ENCODE measurements at places on chromosomes 6 and 20.

DNA sequence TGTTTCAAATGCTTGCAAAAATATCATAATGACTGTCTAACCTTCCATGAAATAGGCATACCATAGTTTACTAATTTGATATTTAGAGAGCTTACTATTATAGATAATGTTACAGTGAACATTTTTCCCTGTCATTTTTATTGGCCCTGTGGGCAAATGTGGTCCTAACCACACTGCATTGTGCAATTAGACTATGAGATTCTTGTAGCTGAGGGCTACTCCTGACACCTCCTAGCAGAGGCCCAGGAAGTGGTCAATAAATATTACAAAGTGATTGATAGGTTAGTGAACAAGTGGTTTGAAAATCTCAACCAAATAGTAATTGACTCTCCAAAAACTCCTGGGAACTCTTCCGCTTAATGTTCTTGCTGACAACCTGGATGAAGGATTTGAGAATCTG is 160.5 kb upstream of the KCNG1 start:
- no peak for DNase-seq

GRCh38 chr6:52074716-52075115 is 12.7 kb downstream of the PKHD1 start:
- no peak for DNase-seq

DNA sequence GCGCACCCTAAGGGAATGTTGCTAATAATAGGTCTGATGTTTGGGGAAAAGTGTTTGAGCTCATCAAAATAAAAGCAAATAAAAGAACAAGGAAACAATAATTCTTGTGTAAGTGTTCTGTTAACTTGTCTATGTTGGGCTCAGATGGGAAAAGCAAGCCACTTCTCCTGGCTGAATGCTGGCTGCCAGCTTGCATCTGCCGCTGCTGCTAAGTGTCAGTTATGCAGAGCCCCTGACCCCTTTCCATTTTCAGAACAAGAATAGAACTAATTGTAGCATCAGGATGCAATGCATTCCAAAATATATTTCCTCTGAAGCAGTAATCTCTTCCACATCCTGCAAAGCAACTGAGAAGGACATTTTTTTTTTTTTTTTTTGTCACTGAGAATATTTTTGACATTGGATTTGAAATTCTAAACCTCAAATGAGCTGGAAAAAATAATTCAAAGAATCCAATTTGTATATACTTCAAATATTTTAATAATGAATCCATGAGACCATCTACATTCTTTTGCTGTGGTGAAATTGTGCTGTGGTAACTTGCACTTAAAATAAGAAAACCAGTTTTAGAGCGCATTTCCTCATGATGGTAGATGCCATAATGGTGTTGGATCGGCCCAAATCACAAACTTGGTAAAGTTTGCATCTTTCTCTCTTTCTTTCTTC is 43.9 kb upstream of the DEK start:
- no peak for DNase-seq

DNA sequence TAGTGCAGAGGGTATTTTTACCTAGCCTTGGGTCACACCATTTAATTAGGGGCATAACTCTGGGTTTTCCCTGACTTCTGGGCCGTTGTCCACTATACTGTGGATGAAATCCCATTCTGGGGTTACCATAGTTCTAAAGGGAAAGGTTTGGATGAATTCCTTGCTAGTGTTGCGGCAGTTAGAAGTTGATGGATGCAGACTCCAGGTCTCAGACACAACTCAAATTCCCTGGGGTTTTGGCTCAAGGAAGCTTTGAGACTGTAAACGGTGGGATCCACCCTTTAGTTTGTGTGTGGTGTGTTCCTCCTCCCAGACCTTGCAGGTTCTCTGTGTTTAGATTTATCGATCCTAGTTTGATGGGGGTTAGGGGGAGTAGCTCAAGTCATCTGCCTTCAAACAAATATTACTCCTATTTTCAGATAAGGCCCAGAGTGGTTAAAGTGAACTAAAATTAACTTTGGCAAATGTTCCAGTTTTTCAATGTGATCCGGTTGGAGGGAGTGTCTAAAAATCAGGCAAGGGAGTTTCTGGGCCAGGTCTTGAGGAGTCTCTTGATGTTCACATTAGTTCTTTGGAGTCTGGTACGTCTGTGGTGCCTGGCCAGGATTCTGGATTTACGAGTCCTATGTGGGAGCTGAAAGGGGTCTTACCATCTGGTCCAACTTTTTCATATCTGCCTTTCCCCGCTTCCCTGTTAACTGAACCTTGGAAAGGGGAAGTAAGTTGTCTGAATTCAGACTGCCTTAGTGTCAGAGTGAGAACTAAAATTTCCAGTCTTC is 1.5 kb downstream of the RALY start:
- no peak for DNase-seq

DNA sequence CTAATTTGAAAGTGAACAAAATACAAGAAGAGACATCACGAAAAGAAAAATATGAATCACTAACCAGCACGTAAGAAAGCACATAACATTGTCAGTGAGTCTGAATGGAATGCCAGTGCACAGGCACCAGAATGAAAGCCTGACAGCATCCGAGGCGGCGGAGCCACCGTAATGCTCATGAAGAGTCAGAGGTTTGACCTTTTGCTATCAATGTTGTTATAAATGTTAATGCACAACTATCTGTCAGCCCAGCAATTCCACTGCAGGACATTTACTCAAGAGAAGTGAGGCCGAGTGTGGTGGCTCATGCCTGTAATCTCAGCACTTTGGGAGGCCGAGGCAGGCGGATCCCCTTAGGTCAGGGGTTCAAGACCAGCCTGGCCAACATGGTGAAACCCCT is 562.1 kb downstream of the PRKN start:
- DNase-seq, result no peak

- DNase-seq, result no peak
Measured at GRCh38 chr6:35230498-35230897, 16.7 kb downstream of the SCUBE3 start.

DNA sequence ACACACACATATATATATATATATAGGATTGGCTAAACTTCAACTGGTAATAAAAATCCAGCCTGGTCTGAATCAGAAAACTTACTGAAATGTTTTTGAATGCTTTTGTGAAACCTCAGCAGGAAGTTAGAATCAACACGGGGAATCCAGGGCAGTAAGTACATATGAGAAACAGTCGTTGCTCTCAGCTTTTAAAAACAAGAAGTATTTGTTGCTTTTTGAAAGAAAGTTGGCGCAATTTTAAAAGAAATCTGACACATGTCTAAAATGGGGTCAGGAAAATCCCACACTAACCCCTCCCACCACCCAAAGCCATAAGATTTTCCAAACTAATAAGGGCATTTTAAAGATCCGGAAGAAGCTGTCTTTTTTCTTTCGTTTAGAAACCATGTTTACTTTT is 11.5 kb upstream of the CCDC170 start:
- no peak for DNase-seq

DNA sequence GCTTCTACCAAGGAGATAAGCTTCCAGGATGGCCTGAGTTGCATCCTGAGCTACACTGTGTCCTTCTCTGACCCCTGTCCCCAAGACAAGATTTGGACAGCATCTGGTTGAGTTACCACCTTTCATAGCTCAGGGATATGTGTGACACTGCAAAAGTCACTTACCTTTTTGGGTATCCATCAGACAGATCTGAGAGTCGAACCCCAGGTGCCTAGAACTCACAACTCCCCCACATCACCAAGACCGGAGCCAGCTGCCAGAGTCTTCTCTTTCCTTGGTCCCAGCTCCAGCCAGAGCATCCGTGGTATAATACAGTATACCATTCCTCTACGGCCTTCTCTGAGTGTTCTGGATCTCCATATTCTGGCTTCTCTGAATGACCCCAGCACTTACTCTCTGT is 133.0 kb downstream of the CD83 start:
- no peak for DNase-seq

DNA sequence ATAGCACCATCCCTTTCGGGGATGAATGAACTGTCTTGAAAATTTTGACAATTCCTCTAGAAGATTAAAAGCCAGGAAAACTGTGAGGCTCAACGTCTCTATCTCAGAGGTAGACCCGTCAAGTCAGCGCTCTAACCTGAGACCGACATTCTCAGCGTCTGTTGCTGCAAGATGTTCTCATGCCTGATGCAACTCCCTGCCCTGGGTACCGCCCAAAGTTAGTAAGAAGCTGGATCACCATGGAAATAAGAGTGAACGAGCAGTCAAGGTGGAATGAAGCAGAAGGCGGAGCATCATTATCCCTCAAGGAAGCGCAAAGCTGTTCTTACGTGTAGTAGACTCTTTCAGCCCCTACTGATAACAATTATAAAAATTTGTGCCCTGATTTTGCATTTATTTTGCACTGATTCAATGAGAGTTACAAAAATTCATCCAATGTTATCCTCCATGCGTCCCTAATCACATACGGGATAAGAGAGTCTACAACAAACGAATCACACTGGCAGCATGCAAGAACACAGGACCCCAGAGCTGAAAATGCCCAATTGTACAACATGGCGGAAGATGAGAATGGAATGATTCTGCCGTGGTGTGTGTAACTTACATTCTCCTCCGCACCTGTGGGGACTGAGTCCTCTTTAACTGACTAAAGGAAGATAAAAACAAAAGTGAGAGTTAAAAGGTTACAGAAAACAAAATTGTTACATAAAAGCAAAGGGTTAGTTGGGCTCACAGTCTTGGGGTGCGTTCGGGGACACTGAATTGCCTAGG is 95.4 kb downstream of the BCAS1 start:
- no peak for DNase-seq

DNA sequence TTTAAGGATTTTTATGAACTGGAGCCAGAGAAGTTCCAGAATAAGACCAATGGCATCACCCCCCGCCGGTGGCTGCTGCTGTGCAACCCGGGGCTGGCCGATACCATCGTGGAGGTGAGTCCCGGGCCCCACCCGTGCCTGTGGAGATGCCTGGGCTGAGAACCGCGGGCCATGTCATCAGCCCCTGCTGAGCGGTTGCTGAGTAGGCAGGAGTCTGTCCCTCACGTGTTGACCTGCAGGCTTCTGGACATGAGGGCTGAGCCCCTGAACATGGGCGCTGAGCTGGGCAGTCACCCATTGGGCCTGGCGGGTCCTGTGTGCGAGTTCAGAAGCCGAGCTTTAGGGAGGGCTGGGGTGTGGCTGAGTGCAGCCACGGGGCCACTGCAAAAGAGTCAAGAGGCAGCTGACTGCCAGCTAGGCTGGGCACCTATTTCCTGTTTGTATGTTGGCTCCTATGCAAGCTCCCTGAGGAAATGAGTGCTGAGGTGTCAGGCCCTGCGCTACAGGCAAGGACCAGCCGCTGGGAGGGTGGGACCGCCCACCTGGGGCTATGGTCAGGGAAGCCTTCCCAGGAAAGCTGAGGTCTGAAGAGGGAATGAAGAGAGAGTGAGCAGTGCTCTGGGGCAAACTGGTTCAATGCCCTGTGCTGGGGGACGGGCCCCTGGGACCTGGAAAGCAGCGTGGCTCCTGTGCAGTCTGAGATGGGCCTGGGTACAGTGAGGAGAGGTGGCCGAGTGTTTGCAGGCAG is 34.3 kb downstream of the PYGB start:
- DNase-seq, result no peak

- no peak for DNase-seq
Measured at GRCh38 chr20:21397341-21398108, at the start of gene NKX2-4. Gene NKX2-4 (minus strand): TSS chr20:21397526. CDS start chr20:21397399, 127 bp downstream.

DNA sequence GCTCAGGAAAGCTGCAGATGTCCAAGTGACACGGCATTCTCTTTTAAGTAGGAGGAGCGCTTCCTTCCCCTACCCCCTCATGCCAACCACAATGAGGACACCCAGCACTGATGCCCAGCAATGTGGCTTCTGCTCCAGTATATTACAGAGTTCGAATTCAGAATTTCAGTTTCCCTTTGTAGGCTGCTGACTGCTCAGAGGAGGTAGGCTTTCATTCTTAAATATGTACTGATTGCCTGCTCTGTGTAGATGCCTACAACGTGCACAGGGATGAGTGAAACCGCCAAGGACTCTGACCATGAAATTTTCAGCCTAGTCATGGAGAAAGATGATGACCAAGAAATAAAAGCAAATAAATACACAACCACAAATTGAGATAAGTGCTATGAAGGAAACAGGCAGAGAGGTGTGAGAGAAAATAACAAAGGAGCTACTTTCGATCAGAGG is 50.9 kb upstream of the TNFAIP3 start:
- no peak for DNase-seq

DNA sequence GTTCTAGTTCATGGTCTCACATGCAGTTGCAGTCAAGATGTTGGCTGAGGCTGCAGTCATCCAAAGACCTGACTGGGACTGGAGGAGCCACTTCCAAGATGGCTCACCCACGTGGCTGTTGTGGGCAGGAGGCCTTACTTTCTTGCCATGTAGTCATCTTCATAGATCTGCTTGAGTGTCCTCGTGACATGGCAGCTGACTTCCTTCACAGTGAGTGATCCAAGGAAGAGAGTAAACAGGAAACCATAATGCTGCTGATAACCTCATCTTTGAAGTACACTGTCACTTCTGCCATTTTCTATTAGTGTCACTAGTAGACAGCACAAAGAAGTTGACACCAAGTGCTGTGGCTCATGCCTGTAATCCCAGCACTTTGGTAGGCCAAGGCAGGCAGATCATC is 40.1 kb upstream of the AKIRIN2 start:
- no peak for DNase-seq

GRCh38 chr6:132354517-132355167 is 46.6 kb downstream of the MOXD1 start:
- DNase-seq, result no peak

GRCh38 chr6:72616406-72617015 is 5.4 kb upstream of the KCNQ5 start:
- no peak for DNase-seq

GRCh38 chr20:12715371-12715770 is 293.4 kb upstream of the SPTLC3 start:
- DNase-seq, result no peak

GRCh38 chr6:68975816-68976215 is 340.7 kb downstream of the ADGRB3 start:
- DNase-seq, result no peak

GRCh38 chr6:112258642-112259336 is 4.4 kb upstream of the LAMA4 start:
- no peak for DNase-seq

GRCh38 chr20:5279661-5280060 is 37.1 kb downstream of the PROKR2 start:
- DNase-seq, result no peak

- no peak for DNase-seq
Measured at GRCh38 chr6:63058601-63059000, 152.7 kb upstream of the FKBP1C start.

- no peak for DNase-seq
Measured at GRCh38 chr20:50969912-50970311, 11.3 kb downstream of the MOCS3 start.

- no peak for DNase-seq
Measured at GRCh38 chr6:142152746-142153145, 5.7 kb downstream of the VTA1 start.

DNA sequence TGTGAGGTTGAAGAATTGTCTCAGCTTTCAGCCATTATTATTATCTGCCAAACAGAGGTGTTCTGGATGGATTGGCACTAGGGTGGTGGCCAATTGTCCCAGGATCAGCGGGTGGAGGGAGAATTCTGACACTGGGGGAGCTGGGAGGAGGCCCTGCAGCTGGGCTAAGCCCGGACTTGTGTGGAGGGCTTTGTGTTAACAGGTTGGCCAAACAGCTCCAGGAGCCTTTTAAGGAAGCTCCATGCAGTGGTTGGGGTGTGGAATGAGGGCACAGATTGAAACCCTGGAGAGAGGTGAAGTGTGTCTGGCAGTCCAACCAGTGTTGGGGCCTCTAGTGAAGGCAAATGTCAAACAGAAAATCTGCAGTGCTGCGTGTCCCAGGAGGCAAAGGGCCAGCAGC is 135.8 kb downstream of the IMPG1 start:
- no peak for DNase-seq

All from DMS153 (cell line).